NCI-H774 (cell line): ENCODE measurements at places on chromosomes 7 and 10.

- DNase-seq, result no peak
Measured at GRCh38 chr10:43237631-43238446, 29.0 kb downstream of the RASGEF1A start.

DNA sequence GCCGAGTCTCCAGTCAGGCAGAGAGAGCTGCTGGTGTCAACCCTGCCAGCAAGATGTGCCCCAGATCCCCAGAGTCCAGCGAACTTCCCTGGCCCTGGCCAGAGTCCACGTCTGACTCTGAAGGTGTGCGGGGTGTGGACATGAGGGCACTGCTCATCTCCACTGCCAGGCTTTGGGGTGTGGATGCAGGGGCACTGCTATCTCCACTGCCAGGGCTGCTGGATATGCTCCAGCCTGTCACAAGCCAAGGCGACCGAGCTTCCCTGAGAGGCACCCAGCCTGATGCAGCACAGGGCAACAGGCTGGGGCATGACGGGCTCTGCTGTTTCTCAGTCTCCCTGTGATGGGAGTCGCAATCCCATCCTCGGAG lies 596.8 kb downstream of the PTPRN2 start:
- no peak for DNase-seq

- no peak for DNase-seq
Measured at GRCh38 chr7:156456032-156456431, 184.5 kb upstream of the RNF32 start.

DNA sequence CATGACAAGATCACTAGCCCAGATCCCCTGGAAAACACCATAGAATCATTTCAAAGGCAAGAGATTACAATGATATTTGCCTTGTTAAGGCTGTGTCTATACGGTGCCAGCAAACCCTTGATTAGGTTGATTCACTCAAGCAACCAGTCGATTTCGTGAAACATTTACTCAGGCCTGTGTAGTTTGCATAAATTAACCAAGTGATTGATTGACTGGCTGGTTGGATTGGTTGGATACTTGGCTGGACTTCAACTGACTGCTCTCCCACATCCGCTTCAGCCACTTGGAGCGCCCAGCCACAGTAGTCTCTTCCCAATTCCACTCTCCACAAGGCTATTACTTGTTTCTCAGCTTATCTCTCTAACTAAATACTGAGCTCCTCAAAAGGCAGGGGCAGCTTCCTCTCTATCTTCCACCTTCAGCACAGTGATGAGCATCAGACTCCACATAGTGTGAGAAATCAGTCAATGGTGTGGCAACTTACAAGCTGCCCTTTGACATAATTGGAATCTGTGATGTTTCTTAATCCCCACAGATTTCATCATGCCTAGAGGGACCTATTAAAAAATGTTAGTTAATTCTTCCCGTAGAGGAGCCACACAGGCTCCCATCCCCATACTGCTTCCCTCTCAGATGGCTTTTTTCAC lies 217.4 kb downstream of the GRM8 start:
- no peak for DNase-seq

DNA sequence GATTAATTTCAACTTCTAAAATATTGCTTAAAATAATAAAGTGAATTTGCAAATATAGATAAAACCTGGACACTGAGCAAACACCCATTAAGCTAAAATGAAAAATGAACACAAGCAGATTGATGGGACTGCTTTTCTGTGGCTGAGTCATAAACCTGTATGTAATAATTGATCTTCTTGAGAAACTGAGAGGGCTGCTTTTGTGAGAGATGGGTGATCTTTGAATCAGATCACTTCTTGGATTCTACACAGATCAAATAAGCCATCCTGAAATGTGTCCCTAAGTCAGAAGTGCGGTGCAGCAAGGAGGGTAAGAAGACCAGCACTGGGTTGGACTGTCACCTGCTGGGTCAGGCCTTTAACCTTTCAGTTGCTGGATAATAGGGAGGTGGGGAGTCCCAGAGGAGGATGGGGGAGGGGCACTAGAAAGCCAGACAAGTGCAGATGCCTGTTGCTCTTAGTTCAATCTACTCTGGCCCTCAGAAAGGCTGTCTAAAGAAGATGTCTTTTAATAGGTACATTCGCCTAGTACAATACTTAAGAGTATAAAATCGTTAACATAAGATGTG lies 178.2 kb upstream of the NAMPT start:
- DNase-seq, result no peak

DNA sequence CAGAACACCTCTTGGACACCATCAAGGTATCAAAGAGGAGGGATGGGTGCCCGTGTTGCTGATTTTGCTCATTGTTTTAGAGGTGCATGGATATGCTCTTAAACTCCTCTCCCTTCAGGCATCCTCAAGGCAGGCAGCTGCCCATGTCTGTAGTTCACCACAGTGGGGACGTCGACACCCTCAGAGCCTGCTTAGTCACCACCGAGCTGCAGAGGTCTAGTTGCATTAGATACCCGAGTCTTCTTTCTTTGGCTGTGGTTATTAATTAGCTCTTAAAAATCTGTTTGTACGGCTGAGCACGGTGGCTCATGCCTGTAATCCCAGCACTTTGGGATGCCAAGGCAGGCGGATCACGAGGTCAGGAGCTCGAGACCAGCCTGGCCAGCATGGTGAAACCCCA lies 24.7 kb upstream of the TSPAN13 start:
- DNase-seq, result no peak

DNA sequence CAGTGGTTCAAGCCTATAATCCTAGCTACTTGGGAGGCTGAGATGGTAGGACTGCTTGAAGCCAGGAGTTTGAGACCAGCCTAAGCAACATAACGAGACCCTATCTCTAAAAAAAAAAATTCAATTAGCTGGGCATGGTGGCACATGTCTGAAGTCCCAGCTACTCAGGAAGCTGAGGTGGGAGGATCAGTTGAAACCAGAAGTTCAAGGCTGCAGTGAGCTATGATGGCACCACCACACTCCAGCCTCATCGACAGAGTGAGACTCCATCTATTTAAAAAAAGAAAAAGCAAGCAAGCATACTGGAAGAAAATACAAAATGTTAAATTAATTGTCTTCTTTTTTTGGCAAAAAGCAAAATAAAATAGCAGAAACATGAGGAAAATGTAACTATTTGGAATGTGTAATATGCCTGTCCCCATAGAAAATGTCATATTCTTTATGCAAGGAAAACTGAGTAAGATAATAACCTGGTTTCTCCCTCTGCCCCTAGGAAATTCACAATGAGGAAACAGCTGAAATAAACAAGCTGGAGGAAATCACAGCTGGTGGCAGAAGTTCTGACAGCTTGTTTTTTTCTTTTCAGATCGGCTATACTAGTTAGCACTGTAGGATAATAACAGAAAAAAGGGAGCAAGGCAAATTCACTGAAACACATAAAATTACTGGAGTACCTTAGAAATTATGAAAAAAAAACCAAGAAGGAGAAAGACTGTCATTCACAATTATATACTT lies 48.5 kb downstream of the HERPUD2 start:
- peak; percentile 4 for DNase-seq
